ENCODE measurements at places on chromosomes 2 and 18.

- no peaks in the 10 kb centered on the region for H3K27me3 ChIP-seq
- no peak overlapping the region for H3K4me3 ChIP-seq
- no peaks in the 10 kb centered on the region for H3K4me1 ChIP-seq
- H3K27ac ChIP-seq = no peak overlapping the region
These were observed 61.4 kb downstream of the CPS1 start for GRCh38 chr2:210617732-210618330.

DNA sequence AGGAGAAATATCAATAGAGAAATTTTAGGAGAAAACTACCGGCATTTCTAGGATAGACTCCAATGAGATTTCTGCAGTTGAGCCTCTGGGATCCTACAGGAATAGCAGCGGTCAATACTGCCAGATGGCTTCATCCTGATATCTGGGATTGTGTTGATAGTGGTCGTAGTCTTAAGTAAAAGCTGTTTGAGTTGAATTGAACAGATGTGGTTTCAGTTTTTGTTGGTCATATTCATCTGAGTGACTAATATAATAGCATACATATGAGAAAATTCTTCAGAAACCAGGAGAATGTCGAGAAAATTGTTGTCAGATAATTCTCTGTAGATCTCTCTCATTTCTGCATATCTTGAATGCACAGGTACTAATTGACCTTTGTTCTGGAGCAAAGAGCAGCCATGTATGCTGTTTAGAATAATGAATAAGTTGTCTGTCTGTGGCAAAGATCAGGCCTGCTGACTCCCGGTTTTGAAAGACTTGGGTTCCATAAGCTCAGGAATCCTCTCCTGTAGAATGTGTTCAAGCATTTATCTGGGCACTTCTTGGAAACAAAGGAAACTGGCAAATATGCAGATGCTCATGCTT, 288.1 kb downstream of the TMX3 start:
- no peak overlapping the region for H3K27ac ChIP-seq
- H3K36me3 ChIP-seq = no peaks in the 10 kb centered on the region
- no peak overlapping the region for H3K4me3 ChIP-seq

GRCh38 chr2:121880283-121880682, 124.8 kb downstream of the TSN start:
- H3K27me3 ChIP-seq = no peaks in the 10 kb centered on the region
- H3K27ac ChIP-seq = no peak overlapping the region
- no peaks in the 10 kb centered on the region for H3K36me3 ChIP-seq

- no peak for DNase-seq
- no peaks in the 10 kb centered on the region for H3K4me1 ChIP-seq
- no peaks in the 10 kb centered on the region for H3K36me3 ChIP-seq
- H3K4me3 ChIP-seq = no peak overlapping the region
- H3K27ac ChIP-seq = no peak overlapping the region
These were observed 40.3 kb downstream of the PMAIP1 start for GRCh38 chr18:59940068-59940467.

GRCh38 chr2:170265321-170265720, 87.4 kb downstream of the MYO3B start:
- H3K4me3 ChIP-seq = no peak overlapping the region
- H3K27ac ChIP-seq = no peak overlapping the region
- no peaks in the 10 kb centered on the region for H3K27me3 ChIP-seq
- H3K36me3 ChIP-seq = no peaks in the 10 kb centered on the region
- H3K4me1 ChIP-seq = no peaks in the 10 kb centered on the region

DNA sequence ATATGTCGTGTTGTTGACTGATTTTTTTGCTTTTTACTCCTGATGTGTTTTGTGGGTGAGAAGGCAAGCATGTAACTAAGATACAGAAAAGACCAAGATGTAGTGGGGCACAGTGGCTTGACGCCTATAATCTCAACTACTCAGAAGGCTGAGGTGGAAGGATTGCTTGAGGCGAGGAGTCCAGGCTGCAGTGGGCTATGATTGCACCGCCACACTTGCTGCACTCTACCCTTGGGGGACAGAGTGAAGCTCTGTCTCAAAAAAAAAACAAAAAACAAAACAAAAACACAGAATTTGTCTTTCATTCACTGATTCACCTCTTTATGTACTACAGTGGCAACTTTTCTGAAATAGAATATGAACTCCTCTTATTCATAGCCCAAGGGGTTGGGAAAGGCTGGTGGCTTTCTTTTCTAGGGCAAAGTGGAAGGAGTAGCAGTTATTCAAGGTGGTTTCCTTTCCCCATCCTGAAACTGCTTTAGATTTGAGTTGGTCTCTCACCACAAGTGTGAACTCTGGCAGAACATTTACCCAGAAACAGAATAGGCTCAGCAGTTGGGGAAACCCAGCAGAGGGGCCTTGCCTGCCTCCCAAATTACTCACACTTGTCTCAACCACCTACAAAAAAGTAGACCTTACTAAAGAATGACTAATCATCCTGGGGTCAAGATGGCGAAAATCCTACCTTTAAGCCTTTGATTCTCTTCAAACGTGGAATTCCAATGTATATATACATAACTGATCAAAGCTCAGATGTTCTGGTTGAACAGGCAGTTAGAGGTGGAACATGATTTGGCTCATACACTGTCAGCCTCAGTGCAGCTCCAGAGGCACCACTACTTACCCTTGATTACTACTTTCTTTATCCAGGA, 6.5 kb downstream of the TANK start:
- H3K27me3 ChIP-seq = no peaks in the 10 kb centered on the region
- H3K36me3 ChIP-seq = no peaks in the 10 kb centered on the region
- peaks cover 8% of the 10 kb centered on the region for H3K4me1 ChIP-seq
- H3K27ac ChIP-seq = no peak overlapping the region
- no peak for DNase-seq
- no peak overlapping the region for H3K4me3 ChIP-seq

DNA sequence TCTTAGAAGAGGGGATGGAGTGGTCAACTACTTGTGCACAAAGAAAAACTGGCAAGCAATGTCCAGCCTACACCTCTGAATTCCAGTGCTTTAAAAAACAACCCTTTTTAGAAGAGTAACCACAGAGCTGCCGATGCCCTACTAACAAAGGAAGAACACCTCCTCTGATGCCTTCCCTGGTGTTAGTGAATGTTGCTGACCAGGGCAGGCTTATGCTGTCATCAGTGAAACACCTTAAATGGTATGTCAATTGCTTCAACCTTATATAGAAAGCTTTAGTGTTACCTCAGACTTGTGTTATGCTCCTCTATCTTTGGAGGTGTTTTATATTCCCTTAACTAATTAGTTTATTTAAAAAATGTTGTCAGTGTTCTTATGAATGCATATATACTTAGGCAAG, 79.7 kb upstream of the FZD5 start:
- DNase-seq = no peak
- H3K4me3 ChIP-seq = no peak overlapping the region
- no peaks in the 10 kb centered on the region for H3K27me3 ChIP-seq
- H3K27ac ChIP-seq = no peak overlapping the region

GRCh38 chr2:128736689-128737545, 418.2 kb upstream of the HS6ST1 start:
- H3K36me3 ChIP-seq = no peaks in the 10 kb centered on the region
- H3K4me3 ChIP-seq = peak overlapping the region; percentile 27
- peak; percentile 57 for DNase-seq
- H3K27ac ChIP-seq = no peak overlapping the region
- peaks cover 4% of the 10 kb centered on the region for H3K4me1 ChIP-seq

GRCh38 chr18:21612125-21613039, at the start of gene SNRPD1:
Gene SNRPD1 (plus strand): TSS chr18:21612314. CDS start chr18:21612430, 116 bp downstream.
- peak; percentile 92 for DNase-seq
- peak within 1 kb of the TSS; percentile 98 for H3K4me3 ChIP-seq
- H3K4me1 ChIP-seq = no peaks in the 10 kb centered on the region
- H3K27me3 ChIP-seq = no peaks in the 10 kb centered on the region

DNA sequence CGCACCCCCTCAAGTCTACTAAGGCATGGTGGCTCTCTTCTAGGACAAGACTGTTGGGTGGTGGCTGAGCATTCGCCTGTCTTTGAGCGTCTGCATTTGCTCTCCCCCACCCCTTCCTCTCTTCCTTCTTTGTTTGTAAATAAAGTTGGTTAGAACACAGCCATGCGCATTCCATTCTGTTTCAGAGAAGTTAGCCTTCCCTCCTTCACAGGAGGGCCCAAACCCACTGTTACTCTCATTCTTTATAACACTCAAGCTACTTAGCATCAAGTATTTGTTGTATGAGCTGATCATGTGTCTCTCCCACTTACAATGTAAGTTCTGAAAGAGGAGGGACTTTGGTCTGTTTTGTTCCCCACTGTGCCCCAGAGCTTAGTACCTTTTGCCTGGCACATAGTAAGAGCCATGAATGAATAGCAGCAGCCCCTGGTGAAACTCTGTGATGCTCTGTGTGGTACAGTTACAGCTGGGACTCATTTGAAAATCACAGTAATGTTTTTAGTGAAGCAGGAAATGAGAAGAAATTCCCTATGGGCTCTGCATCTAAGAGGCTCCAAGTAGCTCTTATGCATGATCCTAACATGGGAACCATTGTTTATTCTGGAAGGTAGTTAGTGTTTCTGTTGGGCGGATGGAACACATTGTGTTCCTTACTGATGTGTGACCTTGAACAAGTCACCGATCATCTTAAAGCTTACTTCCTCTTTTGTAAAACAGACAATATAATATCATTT, 7.7 kb downstream of the MGAT5 start:
- no peak for DNase-seq
- H3K27me3 ChIP-seq = no peaks in the 10 kb centered on the region
- peaks cover 31% of the 10 kb centered on the region for H3K4me1 ChIP-seq
- peaks cover 2% of the 10 kb centered on the region for H3K36me3 ChIP-seq
- H3K4me3 ChIP-seq = no peak overlapping the region
- H3K27ac ChIP-seq = peak overlapping the region; percentile 4

GRCh38 chr2:99569386-99569785, 79.6 kb upstream of the REV1 start:
- H3K27ac ChIP-seq = no peak overlapping the region
- DNase-seq = no peak
- H3K4me1 ChIP-seq = no peaks in the 10 kb centered on the region
- no peak overlapping the region for H3K4me3 ChIP-seq
- H3K27me3 ChIP-seq = no peaks in the 10 kb centered on the region

- no peaks in the 10 kb centered on the region for H3K36me3 ChIP-seq
- H3K4me1 ChIP-seq = no peaks in the 10 kb centered on the region
- H3K27me3 ChIP-seq = no peaks in the 10 kb centered on the region
These were observed 22.3 kb upstream of the TYMS start for GRCh38 chr18:635171-635570.

All from fibroblast of lung (primary cell).